ENCODE measurements at places on chromosomes 2 and 18. TPM values are rescaled to one million over a fixed set of nuclear protein-coding genes. Genes with fewer than 3 reads are reported as not detected.

The ACOXL gene
- 0.76 TPM for polyA plus RNA-seq

The FAP gene
- 23.7 TPM for polyA plus RNA-seq

The LDLRAD4 gene
- polyA plus RNA-seq, result 20.6 TPM

The GRHL1 gene
- polyA plus RNA-seq, result 0.86 TPM

The NEU4 gene
- polyA plus RNA-seq, result 1.1 TPM

The PLCL1 gene
- polyA plus RNA-seq, result 19.0 TPM

The C2orf81 gene
- 6.8 TPM for polyA plus RNA-seq

The PLGLB2 gene
- 4.2 TPM for polyA plus RNA-seq

The HOXD1 gene
- polyA plus RNA-seq, result 8.2 TPM

The SNTG2 gene
- 2.4 TPM for polyA plus RNA-seq

The MDH1B gene
- 1.4 TPM for polyA plus RNA-seq

The RUFY4 gene
- polyA plus RNA-seq, result 0.50 TPM

The SFT2D3 gene
- polyA plus RNA-seq, result not detected

The PLCD4 gene
- polyA plus RNA-seq, result 11.8 TPM

The CYTIP gene
- 2.2 TPM for polyA plus RNA-seq

The ARMC9 gene
- 27.9 TPM for polyA plus RNA-seq

The CIDEA gene
- not detected for polyA plus RNA-seq

The GALNT5 gene
- polyA plus RNA-seq, result 0.44 TPM

The VWC2L gene
- polyA plus RNA-seq, result 0.06 TPM

The ATOH8 gene
- 13.6 TPM for polyA plus RNA-seq

The RASGRP3 gene
- 15.3 TPM for polyA plus RNA-seq

The HOXD13 gene
- 0.22 TPM for polyA plus RNA-seq

The ALK gene
- 1.4 TPM for polyA plus RNA-seq

The UGP2 gene
- polyA plus RNA-seq, result 142 TPM

The TRIM43 gene
- 0.49 TPM for polyA plus RNA-seq

The FAM228A gene
- polyA plus RNA-seq, result 0.82 TPM

The BMP10 gene
- not detected for polyA plus RNA-seq

The NAT8 gene
- 23.5 TPM for polyA plus RNA-seq

The STAT1 gene
- 125 TPM for polyA plus RNA-seq

The SRD5A2 gene
- 0.05 TPM for polyA plus RNA-seq

The ZC3H6 gene
- polyA plus RNA-seq, result 8.8 TPM

The ANKRD44 gene
- 12.3 TPM for polyA plus RNA-seq

The KIAA1328 gene
- 11.9 TPM for polyA plus RNA-seq

The SGO2 gene
- polyA plus RNA-seq, result 14.4 TPM

The SPC25 gene
- polyA plus RNA-seq, result 25.8 TPM

The ASB1 gene
- 29.0 TPM for polyA plus RNA-seq

The TBC1D8 gene
- polyA plus RNA-seq, result 32.8 TPM

The GCG gene
- polyA plus RNA-seq, result not detected

The FAM136A gene
- polyA plus RNA-seq, result 78.0 TPM

The CRYGC gene
- polyA plus RNA-seq, result not detected

The PKDCC gene
- 386 TPM for polyA plus RNA-seq

The FIGN gene
- 11.0 TPM for polyA plus RNA-seq

The SRSF7 gene
- polyA plus RNA-seq, result 287 TPM

The FAM228B gene
- 22.7 TPM for polyA plus RNA-seq

The NMUR1 gene
- 0.79 TPM for polyA plus RNA-seq

The PROC gene
- polyA plus RNA-seq, result 0.92 TPM

The POTEJ gene
- not detected for polyA plus RNA-seq

The NTSR2 gene
- polyA plus RNA-seq, result not detected

The LYPD6B gene
- polyA plus RNA-seq, result 32.2 TPM

The CYS1 gene
- polyA plus RNA-seq, result 80.7 TPM

Measured in left renal pelvis (tissue), 4 donors.